Neuronal stem cell (in vitro differentiated cells): ENCODE measurements at places on chromosomes 1 and 21.

DNA sequence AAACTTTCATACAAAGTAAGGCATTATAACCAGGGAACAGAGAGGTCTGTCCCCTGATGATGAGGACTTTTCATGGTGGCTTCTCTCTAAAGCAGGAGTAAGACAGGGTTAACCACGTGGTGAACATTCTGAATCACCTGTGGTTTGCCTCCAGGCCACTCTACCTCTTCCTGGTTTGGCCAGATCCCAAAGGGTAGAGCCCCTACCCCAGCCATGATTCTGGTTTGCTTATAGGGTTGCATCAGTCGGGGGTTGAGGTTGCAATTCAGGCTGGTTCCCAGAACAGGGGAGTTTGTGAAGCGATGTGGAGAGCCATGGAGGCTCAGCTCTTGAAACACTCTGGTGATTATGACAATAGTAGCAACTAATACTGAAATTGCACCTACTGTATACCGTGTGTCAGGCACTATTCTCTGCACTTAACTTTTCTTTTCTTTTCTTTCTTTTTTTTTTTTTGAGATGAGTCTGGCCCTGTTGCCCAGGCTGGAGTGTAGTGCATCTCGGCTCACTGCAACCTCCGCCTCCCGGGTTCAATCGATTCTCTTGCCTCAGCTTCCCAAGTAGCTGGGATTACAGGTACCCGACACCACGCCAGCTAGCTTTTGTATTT, 8.3 kb downstream of the CNR2 start:
- H3K27me3 ChIP-seq, result peaks cover 13% of the 10 kb centered on the region
- no peaks in the 10 kb centered on the region for H3K36me3 ChIP-seq
- H3K4me1 ChIP-seq, result peaks cover 2% of the 10 kb centered on the region
- DNase-seq, result no peak
- no peak overlapping the region for H3K27ac ChIP-seq

- H3K27ac ChIP-seq, result no peak overlapping the region
- no peak for DNase-seq
- no peaks in the 10 kb centered on the region for H3K27me3 ChIP-seq
- H3K36me3 ChIP-seq, result no peaks in the 10 kb centered on the region
- H3K4me1 ChIP-seq, result no peaks in the 10 kb centered on the region
- H3K4me3 ChIP-seq, result no peak overlapping the region
Observed at GRCh38 chr1:239053279-239053678, 333.1 kb upstream of the CHRM3 start.

GRCh38 chr1:170661646-170662411, 2.1 kb upstream of the PRRX1 start:
- no peaks in the 10 kb centered on the region for H3K36me3 ChIP-seq
- no peak for DNase-seq
- H3K4me1 ChIP-seq, result peaks cover 9% of the 10 kb centered on the region
- H3K27ac ChIP-seq, result no peak overlapping the region

- peaks cover 3% of the 10 kb centered on the region for H3K4me1 ChIP-seq
- H3K27ac ChIP-seq, result no peak overlapping the region
- DNase-seq, result no peak
- no peak overlapping the region for H3K4me3 ChIP-seq
- H3K36me3 ChIP-seq, result no peaks in the 10 kb centered on the region
Observed at GRCh38 chr1:160656737-160657136, 9.9 kb upstream of the SLAMF1 start.

DNA sequence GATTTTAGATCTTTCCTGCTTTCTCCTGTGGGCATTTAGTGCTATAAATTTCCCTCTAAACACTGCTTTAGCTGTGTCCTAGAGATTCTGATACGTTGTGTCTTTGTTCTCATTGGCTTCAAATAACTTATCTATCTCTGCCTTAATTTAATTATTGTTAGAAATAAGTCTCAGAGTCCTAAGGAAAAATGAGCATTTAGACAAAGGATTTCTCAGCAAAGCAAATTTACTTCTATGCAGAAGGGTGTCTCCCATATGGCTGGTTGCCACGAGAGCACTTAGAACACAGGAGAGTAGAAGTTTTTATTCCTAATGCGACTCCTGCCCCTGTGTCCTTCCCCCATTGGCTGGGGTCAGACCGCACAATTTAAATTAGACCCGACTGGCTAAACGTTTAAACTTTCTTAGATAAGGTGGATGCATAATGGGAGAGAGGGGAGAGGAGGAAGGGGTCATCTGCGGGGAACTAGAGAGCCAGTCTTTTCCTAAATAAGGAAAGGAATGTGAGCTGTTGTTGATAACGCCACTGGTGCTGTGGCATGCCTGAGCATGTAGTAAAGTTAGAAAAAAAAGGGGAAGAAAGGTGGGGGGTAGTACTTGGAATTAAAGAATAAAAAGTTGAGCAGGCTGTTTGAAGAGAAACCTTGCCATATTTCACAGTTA, 170.2 kb downstream of the DYRK1A start:
- no peak overlapping the region for H3K27ac ChIP-seq
- no peaks in the 10 kb centered on the region for H3K27me3 ChIP-seq
- no peaks in the 10 kb centered on the region for H3K4me1 ChIP-seq
- no peaks in the 10 kb centered on the region for H3K36me3 ChIP-seq
- H3K4me3 ChIP-seq, result no peak overlapping the region

- H3K27ac ChIP-seq, result no peak overlapping the region
- no peak overlapping the region for H3K4me3 ChIP-seq
- H3K4me1 ChIP-seq, result peaks cover 34% of the 10 kb centered on the region
- no peaks in the 10 kb centered on the region for H3K27me3 ChIP-seq
Observed at GRCh38 chr1:208081972-208082371, 162.2 kb downstream of the PLXNA2 start.

GRCh38 chr1:156642265-156643048, 540 bp downstream of the BCAN start:
- no peak overlapping the region for H3K27ac ChIP-seq
- H3K4me1 ChIP-seq, result peaks cover 13% of the 10 kb centered on the region
- H3K27me3 ChIP-seq, result peaks cover 10% of the 10 kb centered on the region
- peak overlapping the region; percentile 23 for H3K4me3 ChIP-seq
- peaks cover 15% of the 10 kb centered on the region for H3K36me3 ChIP-seq
- no peak for DNase-seq
